ENCODE measurements at places on chromosomes 6 and 20.
A peak's percentile ranks its signal among the peaks of the same experiment; 100 is the strongest.

DNA sequence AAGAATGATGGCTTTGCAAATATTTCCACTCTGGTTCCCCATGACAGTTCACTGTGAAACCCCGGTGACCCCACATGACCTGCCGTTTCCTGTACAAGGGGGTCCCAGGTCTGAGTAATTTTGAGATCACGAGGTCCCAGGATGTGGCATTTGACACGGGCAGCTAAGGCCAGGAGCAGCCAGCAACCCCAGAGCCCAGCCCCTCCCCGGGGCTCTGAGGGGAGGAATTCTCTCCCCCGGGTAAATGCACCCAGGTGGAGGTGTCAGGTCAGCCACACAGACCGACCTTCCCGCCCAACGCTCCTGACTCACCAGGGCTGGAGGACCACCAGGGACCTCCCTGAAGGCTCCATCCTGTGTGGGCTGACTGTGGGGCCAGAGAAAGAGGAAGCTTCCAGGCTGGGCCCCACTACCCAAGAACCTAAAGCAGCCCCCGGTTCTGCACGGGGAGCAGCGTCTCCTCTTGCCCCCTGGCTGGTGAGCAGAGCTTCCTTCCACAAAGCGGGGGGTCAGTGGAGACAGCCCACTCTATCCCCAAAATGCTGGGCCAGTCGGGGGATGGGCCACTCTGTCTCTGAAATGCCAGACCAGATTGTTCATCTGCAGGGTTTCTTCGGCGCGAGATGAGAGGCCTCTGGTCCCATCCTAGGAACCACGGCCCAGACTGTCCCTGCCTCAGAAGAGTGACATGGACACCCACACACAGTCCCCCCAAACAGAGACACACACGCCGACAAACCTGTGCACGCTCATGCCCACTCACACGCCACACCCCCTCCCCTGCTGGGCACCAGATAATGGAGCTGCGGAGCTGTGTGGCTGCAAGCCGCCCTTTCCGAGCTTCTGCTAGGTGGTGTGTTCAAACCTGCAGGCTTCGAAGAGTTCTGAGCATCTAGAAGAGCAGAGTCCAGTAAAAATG is 23.4 kb upstream of the SLCO4A1 start:
- no peaks in the 10 kb centered on the region for H3K36me3 ChIP-seq
- peak; percentile 67 for DNase-seq
- no peaks in the 10 kb centered on the region for H3K27me3 ChIP-seq
- H3K4me3 ChIP-seq: no peak overlapping the region
- peaks cover 53% of the 10 kb centered on the region for H3K4me1 ChIP-seq

DNA sequence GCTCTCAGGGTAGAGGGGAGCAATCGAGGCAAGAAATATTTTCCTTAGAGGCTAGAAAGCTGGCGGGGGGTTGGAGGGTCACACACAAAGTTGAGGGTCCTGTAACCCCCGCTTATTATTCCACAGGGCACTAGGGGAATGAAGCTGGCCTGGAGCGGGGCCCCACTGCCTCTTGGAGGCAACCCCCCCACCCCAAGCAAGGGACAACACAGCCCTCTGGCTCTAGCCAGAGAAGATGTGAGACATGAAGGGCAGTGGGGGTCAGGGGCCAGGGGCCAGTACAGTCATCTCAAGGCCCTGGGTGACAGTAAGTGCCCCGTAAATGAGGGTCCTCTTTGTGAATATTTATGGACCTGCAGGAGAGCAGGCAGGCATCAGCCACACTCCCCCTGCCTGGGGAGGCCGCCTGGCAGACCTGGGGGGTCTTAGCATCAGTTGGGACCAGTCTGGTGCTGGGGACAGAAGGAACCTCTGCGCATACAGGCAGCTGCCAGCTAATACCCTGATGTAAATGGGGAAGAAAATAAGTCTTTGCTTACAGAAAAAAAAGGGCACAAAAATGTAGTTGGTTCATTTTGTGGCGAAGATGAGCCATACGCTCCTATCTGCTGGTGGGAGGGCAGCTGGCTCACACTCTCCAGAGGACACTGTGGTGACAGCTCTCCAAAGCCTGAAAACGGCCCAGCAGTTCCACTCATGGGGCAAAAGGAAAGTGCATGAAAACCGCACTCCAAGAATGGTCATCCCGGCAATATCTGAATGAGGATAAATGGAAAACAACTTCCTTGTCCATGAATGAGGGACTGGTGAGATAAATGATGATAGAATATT is 21.9 kb downstream of the SPATA2 start:
- peak overlapping the region; percentile 80 for H3K27ac ChIP-seq
- H3K4me1 ChIP-seq: peaks cover 94% of the 10 kb centered on the region
- H3K4me3 ChIP-seq: no peak overlapping the region
- no peaks in the 10 kb centered on the region for H3K36me3 ChIP-seq

- peaks cover 18% of the 10 kb centered on the region for H3K4me1 ChIP-seq
- peaks cover 25% of the 10 kb centered on the region for H3K27me3 ChIP-seq
- H3K4me3 ChIP-seq: no peak overlapping the region
- H3K36me3 ChIP-seq: no peaks in the 10 kb centered on the region
Observed at GRCh38 chr6:47106721-47107197, 64.6 kb upstream of the ADGRF1 start.

DNA sequence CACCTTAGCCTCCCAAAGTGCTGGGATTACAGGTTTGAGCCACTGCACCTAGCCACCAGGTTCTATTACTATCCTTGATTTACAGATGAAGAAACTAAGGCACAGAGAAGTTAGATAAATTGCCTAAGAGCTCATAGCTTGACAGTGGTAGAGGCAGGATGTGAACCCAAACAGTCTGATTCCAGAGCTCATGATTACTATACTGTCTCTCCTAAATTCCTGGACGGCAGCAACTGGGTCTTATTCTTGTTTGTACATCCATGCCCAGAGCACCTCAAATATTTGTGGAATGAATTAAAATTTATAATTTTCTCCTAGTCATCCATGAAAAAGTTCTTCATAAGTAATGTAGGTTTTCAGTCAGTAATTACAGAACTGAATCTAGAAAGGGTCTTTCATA is 15.1 kb downstream of the PDSS2 start:
- no peak for DNase-seq
- H3K4me1 ChIP-seq: no peaks in the 10 kb centered on the region
- no peaks in the 10 kb centered on the region for H3K27me3 ChIP-seq

- no peak for DNase-seq
- H3K27ac ChIP-seq: no peak overlapping the region
- peaks cover 43% of the 10 kb centered on the region for H3K36me3 ChIP-seq
- H3K4me3 ChIP-seq: no peak overlapping the region
Observed at GRCh38 chr20:47622118-47622665, 120.5 kb downstream of the NCOA3 start.

DNA sequence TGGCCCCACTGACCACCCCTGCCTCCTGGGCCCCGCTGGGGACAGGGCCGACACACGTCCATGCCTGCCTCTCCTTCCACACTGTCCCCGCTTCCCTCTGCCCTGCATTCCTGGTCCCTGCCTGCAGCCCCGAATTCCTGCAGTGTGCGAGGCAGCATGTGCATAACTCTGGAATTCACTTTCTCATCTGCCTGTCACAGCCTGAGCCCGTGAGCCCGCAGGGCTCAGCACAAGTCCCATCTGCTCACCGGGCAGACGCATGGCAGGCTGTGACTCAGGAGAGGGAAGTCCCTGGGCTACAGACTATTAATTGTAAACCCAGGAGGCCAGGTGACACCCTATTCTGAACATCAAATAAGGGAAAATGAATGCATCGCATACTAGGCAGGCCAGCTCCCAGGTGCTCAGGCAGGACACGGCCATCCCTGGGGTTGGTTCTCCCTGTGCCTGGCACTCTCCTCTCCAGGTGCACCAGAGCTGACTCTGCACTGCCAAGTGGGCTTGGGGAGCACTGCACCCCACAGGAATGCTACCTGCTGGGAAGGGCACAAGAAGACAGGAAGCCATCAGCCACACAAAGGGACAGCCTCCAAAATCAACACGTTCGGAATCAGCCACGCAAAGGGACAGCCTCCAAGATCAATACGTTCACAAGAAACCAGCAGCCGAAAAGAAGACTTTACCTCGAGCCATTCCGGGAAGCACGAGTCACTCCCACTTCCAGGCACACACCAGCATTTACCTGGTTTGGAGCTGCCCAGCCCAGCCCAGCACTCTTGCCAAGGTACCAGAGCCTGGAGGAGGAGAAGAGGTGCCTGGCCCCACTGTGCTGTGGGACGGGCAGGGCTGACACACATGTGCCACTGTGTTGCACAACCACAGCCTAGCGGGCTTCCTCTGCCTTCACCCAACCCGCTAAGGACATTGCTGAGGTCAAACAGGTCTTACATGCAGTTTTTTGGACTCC is 65.9 kb downstream of the DLL1 start:
- peaks cover 26% of the 10 kb centered on the region for H3K4me1 ChIP-seq
- H3K27me3 ChIP-seq: no peaks in the 10 kb centered on the region
- no peaks in the 10 kb centered on the region for H3K36me3 ChIP-seq
- no peak overlapping the region for H3K27ac ChIP-seq
- no peak for DNase-seq

- no peak overlapping the region for H3K27ac ChIP-seq
- H3K4me3 ChIP-seq: no peak overlapping the region
- H3K4me1 ChIP-seq: no peaks in the 10 kb centered on the region
- no peaks in the 10 kb centered on the region for H3K27me3 ChIP-seq
Observed at GRCh38 chr20:13238001-13238653, 17.1 kb downstream of the ISM1 start.

GRCh38 chr6:169801396-169802160 is 50.2 kb downstream of the ERMARD start:
- H3K4me3 ChIP-seq: no peak overlapping the region
- H3K36me3 ChIP-seq: no peaks in the 10 kb centered on the region
- no peak overlapping the region for H3K27ac ChIP-seq
- no peaks in the 10 kb centered on the region for H3K27me3 ChIP-seq
- no peak for DNase-seq

GRCh38 chr6:131062241-131063027 is 611 bp downstream of the EPB41L2 start:
- no peaks in the 10 kb centered on the region for H3K36me3 ChIP-seq
- peak overlapping the region; percentile 89 for H3K4me3 ChIP-seq
- peak overlapping the region; percentile 25 for H3K27ac ChIP-seq
- DNase-seq: no peak

Measured in CD14-positive monocyte (primary cell).